ENCODE measurements at places on chromosomes 13 and 19.

GRCh38 chr19:7152568-7152967 lies 83.1 kb downstream of the ZNF557 start:
- no peak for ATAC-seq

DNA sequence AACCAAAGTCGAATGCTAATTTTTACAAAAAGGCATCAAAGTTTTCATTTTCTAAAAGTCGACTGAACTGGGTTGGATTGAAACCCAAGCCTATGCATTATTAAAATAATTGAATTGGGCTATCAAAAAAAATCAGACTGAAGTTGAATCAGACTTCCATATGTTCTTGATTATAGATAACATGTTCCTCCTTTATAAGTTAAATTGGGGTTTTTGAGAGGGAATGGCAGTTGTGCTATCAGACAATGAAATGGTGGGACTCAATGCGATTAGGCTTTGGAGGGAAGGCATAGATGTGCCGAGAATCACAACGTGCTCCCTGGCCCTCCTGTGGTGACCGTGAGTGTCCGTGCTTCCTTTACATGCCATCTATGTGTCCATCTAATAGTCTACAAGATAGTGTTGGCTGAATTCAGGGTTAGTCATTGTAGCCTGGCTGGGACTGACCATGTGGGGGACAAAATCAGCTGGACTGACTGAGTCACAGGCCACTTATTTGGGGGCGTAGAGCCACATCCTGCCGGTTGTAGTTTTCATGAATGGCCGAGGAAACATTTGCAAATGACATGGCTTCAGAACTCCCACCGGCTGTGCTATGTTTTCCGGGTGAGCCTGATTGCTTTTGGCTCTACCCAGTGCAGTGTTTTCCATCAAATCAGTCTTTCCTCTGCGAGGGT lies 37.1 kb upstream of the OLFM4 start:
- ATAC-seq, result no peak

DNA sequence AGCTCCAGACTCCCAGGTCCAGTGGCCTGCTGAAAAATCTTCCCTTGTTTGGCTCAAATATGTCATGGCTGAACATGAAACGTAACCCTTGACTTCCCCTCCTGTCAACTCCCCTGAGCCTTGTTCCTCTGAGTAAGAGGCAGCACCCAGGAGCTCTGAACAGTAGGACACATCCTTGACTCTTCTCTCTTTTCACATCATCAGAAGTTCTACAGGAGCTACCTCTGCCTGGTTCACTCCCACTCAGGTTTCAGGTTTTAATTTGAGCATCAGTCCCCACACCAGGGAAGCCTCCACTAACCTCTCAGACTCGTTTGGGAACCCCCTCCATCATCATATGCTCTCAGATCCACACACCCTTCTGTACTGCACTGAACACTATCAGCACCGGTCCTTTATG lies 30.3 kb downstream of the ZNF823 start:
- ATAC-seq, result no peak

GRCh38 chr13:22298530-22298929 lies 627.7 kb downstream of the FGF9 start:
- ATAC-seq, result no peak

DNA sequence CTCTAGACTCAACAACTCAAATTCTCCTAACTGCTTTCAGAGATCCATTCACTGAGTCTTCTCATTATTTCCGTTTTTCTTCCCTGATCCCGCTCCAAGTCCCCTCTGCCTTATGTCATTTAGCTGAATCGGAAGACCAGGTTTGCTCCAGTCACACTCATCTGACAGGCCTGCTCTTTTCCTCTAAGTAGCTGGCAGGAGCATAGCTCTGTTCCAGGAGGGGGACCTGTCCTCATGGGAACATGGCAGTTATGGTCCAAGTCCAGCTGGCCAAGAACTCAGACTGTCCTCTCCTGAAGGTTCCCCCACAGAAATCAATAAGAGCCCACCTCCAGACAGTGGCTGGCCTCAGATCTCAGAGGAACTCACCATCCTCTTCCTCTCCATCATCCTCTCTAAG lies 130.9 kb upstream of the SERP2 start:
- ATAC-seq, result no peak

GRCh38 chr13:50800091-50800739 lies 43.3 kb downstream of the DLEU7 start:
- ATAC-seq, result no peak
